ENCODE measurements at places on chromosomes 7 and 10.

DNA sequence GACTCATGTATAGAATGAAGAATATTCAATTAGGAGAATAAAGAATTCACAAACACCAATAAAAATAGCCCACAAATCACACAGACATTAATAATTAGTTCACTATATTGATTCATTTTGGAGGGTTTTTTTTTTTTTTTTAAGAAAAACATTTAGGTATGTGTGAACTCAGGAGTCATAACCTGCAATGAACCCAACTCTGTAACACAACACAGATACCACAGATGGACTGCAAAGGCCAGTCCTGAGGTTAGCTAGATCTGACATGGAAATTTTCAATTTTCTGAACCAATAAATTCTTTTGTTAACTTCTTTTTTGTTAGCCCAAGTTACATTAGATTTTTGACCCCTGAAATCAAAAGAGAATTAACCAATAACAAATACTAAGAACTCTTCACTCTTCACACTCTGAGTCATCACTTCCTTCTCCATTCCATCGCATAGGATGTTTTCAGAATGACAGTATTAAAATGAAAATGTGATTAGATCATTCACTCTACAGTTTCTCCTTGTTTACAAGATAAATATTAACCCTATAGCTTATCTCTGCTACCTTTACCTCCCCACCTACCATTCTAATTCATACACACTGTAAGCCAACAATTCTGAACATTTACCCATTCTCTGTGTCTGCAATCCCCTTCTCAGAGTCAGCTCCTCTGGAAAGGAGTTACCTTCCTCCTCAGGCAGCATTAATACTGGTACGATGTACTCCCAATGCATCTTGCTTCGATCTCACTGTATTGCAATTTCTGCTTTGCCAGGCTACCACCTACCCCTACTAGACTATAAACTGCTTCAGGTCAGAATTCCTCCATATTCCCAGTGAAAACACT lies 141.5 kb downstream of the LRRN3 start:
- peak; percentile 30 for DNase-seq

GRCh38 chr10:4312051-4312835 lies 513.8 kb upstream of the AKR1E2 start:
- DNase-seq, result no peak

DNA sequence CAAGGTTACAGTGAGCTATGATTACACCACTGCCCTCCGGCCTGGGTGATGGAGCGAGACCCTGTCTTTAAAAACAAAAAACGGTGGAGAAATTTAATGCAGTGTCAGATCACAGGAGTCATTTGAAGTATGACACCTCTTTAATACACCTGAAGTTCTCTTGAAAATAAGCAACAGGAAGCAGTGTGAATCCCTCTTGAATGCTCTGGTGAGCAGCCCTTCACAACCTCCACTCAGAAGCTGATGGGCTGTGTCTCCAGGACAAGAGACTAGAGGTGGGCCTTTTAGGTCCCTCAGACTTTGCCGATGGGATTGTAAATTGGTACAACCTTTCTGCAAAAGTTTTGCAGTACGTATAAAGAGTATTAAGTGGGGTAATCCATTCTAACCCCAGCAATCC lies 50.1 kb downstream of the CYP26A1 start:
- no peak for DNase-seq

DNA sequence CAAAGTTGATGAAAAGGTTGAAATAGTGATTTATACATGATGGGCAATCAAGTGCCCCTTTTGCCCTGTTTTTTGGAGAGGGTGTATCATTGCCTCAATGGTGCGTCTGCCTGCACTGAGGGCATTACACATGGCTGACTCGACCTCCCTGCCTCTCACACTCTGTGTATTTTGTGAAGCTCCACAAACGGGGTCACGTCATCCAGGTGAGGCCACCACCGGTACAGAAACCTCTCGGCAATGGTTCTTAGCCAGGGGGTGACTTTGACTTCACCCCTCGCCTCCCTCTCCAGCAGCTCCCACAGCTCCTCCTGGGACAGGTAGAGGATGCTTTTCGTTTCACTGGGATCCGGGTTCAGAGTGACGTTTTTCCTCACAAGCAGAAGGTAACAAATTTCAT lies 6.3 kb downstream of the IDI2 start:
- no peak for DNase-seq

GRCh38 chr7:88256906-88257305 lies 37.1 kb upstream of the SRI start:
- DNase-seq, result no peak

- DNase-seq, result peak; percentile 87
These were observed 72.9 kb upstream of the CAV2 start for GRCh38 chr7:116426428-116427156.

- no peak for DNase-seq
These were observed 238.1 kb downstream of the HPSE2 start for GRCh38 chr10:98997596-98997995.

DNA sequence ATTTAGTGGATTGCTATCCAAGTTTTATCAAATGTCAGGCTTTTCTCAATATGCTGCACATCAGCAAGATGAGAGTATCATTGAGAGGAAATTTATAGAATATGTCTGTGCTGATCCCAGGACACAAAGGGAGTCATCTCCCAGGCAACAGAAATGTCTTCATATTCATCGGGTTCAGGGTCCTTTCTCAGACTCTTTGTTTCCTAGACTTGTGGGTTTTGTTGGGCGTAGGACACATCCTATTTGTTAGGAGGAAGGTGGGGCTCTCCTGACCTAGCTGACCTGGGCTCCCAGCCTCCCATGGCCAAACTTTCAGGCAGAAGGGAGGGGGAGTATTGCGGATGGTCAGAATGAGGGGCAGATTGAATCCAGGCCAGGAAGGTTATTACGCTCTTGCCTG lies 22.9 kb upstream of the NPS start:
- DNase-seq, result no peak

DNA sequence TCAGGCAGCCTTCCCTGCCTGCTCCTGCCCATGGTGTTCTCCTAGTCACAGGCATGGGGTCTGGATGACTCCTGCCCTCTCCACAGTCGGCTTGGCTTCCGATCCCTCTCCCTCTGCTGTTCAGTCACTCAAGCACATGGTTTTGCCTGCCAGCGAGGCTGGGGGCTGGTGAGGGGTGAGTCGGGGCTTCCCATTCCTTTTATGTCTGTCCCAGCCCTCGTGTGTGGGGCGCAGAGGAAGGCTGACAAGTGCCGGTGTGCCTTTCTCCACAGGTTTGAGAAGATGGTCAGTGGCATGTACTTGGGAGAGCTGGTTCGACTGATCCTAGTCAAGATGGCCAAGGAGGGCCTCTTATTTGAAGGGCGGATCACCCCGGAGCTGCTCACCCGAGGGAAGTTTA lies 40.1 kb downstream of the TACR2 start:
- DNase-seq, result no peak

DNA sequence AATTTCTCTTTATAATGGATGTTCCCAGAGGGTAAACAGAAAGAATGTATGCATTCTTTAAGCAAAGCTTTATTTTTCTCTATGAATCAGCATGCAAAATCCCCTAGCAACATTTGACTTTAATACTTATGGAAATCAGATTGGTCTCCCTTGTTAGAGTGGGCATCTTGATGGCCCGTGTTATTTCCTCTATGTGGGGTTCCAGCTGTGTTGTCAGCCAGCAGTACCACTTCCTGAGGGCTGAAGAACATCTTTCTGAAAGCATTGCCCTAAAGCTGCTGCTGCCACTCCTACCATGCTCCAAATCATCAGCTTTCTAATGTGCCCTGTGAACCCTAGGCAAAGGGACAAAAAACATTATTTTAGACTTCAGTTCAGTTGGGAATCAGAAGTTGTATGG lies 70.4 kb upstream of the HECTD2 start:
- no peak for DNase-seq

- peak; percentile 33 for DNase-seq
These were observed 92.8 kb upstream of the TAC1 start for GRCh38 chr7:97639036-97639435.

GRCh38 chr10:63465293-63466143 lies at the start of gene JMJD1C:
Gene JMJD1C (minus strand): TSS chr10:63465977. CDS start chr10:63465662, 315 bp downstream.
- DNase-seq, result peak; percentile 87

DNA sequence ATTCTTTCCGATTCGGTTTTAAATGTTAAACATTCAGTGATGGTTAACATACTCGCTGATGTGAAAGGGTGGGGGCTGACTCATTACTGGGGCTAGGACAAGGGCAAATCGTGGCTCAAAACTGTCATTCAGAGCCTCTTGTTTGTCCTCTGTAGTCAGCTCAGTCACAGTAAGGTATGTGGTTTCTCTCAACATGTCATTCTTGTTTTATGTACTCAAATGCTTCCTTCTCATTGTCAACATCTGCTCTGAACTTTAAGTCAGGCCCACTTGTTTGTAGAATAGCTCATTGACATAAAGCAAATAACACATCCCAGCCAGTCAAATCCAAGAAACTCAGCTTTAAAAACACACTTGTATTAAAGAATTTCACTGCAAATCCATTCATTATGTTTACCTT lies 7.3 kb downstream of the SLC16A9 start:
- no peak for DNase-seq

Data from Caki2 (cell line).